Bone marrow (tissue), 2 donors: ENCODE measurements at places on chromosomes 5 and 9.

GRCh38 chr9:76893395-76893932, 12.4 kb downstream of the PRUNE2 start:
- DNase-seq, result no peak

- no peak for DNase-seq
Measured at GRCh38 chr9:109328978-109329637, 8.2 kb upstream of the EPB41L4B start.

DNA sequence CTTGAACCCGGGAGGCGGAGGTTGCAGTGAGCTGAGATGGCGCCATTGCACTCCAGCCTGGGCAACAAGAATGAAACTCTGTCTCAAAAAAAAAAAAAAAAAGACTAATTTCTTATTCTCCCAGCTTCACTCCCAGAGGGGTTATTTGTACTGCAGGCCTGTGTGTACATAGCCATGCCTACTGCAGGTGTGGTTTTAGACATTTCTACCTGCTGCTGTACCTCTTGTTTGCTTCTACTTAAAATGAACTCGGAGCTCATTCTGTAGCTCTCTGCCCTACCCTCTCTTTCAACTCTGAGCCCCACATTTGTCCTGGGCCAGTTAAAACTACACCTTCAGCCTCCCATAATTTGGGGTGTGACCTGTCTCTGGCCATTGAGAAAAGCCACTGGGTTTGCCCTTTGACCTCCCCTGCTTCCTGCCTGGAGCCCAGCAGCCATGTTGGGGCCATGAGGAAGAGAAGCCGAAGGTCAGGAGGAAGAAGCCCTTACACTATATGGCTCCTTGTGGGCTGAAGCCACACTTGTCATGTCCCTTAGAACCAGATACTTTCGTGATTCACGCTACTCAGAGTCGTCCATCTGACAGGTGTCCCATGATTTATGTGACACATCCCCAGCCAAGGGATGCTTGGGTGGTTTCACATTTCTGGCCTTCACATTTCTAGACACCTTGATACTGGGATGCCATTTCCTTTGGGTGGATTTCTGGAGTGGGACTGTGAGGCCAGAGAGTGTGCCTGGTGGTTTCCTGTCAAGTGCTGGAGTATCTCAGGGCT, 9.4 kb upstream of the CARD19 start:
- DNase-seq, result no peak

GRCh38 chr9:26326563-26326962, 566.0 kb downstream of the CAAP1 start:
- no peak for DNase-seq

DNA sequence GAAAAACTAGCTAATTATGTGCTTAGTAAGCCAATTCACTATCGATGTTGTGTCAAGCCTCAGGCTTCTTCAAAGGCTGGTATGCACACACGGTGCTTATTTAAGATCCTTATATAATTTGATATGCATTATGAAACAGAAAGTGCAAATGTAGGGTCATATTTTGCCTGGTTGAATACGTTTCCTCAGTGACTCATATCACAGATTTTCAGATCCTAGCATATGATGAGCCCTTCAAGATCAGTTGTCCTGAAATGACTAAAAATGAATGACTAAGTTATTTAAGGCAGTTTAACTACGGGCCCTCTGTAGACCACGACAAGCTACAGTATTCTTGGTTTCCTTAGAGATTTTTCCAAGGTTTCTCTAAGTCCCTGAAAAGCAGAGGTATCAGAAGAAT, 778.3 kb downstream of the PRELID2 start:
- DNase-seq, result no peak

DNA sequence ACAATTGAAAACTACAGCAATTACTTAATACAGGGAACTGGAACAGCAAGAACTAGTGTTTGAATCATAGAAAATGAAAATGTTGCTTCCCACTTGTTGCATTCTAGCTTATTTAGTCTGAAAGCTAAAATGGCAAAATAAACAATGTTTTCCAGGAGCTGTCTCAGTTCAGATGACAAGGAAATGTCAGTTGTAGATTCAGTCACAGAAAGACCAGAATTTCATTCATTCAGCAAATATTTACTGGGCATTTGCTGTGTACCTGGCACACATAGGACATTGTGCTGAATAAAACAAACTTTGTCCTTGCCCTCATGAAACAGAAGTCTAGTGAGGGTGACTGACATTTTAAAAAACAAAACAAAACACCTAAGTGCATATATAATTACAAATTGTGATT, 41.5 kb downstream of the GCNT4 start:
- DNase-seq, result no peak
